ENCODE measurements at places on chromosomes 12 and 14.

DNA sequence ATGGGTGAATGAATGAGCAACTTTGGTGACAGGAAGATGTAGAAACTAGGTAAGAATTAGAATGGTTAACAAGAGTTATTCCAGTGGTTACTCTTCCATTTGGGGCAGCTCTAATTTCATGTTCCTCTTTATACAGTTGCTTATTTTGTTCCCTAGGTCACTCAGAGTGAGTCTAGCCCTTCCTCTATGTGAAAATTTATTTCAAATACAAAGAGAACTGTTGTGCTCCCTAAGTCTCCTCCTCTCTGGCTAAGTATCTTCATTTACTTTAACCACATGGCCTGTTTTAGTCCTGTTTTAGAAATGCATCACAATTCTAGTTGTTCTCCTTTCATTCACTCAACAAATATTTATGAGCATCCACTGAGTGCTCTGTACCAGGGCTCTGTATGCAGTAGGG is 51.1 kb upstream of the HIF1A start:
- no peak for DNase-seq

GRCh38 chr14:61812347-61813095 is 50.3 kb downstream of the SNAPC1 start:
- DNase-seq: no peak

- DNase-seq: no peak
Observed at GRCh38 chr14:31926652-31927347, 150.3 kb upstream of the ARHGAP5 start.

DNA sequence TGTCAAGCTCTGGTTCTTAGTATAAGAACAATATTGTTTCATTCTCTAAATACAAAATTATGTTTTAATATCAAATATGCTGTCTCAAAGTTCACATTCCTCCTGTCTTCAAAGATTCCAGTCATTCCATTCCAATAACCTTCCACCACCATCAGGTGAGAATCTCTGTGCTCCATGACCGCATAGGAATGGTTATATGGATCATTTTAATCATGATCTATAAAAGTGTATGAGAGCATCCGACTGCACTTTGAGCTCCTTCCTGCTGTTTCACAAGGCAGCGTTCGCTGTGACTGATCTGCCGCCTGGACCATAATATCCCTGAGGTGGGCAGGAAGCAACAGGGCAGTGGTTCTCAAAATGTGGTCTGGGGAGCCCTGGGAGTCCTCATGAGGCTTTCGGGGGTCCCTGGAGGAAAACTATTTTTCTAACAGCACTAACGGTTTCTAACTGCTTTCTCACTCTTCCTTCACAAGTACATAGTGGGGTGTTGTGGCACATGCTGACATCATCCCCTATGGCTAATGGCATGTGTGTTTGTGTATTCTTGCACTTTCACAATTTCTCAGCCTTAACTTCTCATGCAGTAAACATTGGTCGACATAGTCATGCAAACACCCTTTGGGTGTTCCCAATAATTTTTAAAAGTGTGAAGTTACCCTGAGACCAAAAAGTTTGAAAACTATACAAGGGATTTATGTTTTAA is 137.4 kb downstream of the ANO2 start:
- no peak for DNase-seq

DNA sequence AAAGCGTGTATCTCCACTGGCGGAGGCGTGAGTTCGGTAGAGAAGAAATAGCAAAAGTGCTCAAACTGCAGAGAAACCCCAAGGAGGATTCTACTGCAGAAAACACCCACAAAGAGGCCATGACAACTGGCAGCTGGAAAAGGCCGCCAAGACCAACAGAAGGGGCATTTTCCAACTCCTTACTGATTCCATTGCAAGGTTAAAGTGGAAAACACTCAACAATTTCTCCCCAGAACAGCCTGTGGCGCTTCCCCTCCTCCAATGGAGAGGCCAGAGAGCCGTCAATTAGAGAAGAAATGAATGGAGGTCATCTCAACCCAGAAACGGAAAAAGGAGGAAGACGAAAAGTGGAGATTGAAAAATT is 618 bp upstream of the ANKRD52 start:
- DNase-seq: no peak

GRCh38 chr12:27555925-27556778 is 32.1 kb downstream of the PPFIBP1 start:
- no peak for DNase-seq

All from AG04450 (cell line).